ENCODE measurements at places on chromosomes 11 and 22. TPM values are rescaled to one million over a fixed set of nuclear protein-coding genes. Genes with fewer than 3 reads are reported as not detected.

The TMEM25 gene
- total RNA-seq = 30.7 TPM

The PANX2 gene
- total RNA-seq = 1.0 TPM

The TENM4 gene
- total RNA-seq = 31.0 TPM

The CARD16 gene
- 16.2 TPM for total RNA-seq

The WBP2NL gene
- 2.5 TPM for total RNA-seq

The ZNRF3 gene
- 24.4 TPM for total RNA-seq

The APOL5 gene
- not detected for total RNA-seq

The CHRNA10 gene
- total RNA-seq = 1.2 TPM

The CREB3L1 gene
- total RNA-seq = 7.3 TPM

The MS4A12 gene
- not detected for total RNA-seq

The APOBEC3G gene
- total RNA-seq = 12.5 TPM

The GAB4 gene
- total RNA-seq = not detected

The CHRM1 gene
- 0.44 TPM for total RNA-seq

The CPT1B gene
- total RNA-seq = 34.3 TPM

The PSMC3 gene
- 103 TPM for total RNA-seq

The GUCD1 gene
- 150 TPM for total RNA-seq

The EPS8L2 gene
- total RNA-seq = 287 TPM

The OR5I1 gene
- not detected for total RNA-seq

The DDI1 gene
- total RNA-seq = not detected

The RAB36 gene
- 30.5 TPM for total RNA-seq

The DCHS1 gene
- 17.0 TPM for total RNA-seq

The OR51E2 gene
- 1.2 TPM for total RNA-seq

The SYTL2 gene
- 187 TPM for total RNA-seq

The CHRM4 gene
- total RNA-seq = 0.16 TPM

The SDF2L1 gene
- total RNA-seq = 56.1 TPM

The ACTN3 gene
- total RNA-seq = 0.16 TPM

The KRTAP5-11 gene
- not detected for total RNA-seq

The DCPS gene
- 24.2 TPM for total RNA-seq

The SLC17A6 gene
- not detected for total RNA-seq
